ENCODE measurements at places on chromosomes 6 and 20. TPM values are rescaled to one million over a fixed set of nuclear protein-coding genes. Genes with fewer than 3 reads are reported as not detected.
A peak's percentile ranks its signal among the peaks of the same experiment; 100 is the strongest.

Gene ERMARD
- total RNA-seq = 11.3 TPM

Gene HRH3
- total RNA-seq = not detected

Gene TRIM10
- not detected for total RNA-seq

Gene CYP39A1
- 3.7 TPM for total RNA-seq

Gene TUBB2B
- 3.9 TPM for total RNA-seq

Gene OR2W1
- not detected for total RNA-seq

Gene OR12D2
- not detected for total RNA-seq

Gene KCNG1
- 0.27 TPM for total RNA-seq

Gene ZBTB46
- total RNA-seq = 17.0 TPM

- no peak for DNase-seq
Measured at GRCh38 chr20:50517817-50518154, 7.6 kb downstream of the PTPN1 start.

DNA sequence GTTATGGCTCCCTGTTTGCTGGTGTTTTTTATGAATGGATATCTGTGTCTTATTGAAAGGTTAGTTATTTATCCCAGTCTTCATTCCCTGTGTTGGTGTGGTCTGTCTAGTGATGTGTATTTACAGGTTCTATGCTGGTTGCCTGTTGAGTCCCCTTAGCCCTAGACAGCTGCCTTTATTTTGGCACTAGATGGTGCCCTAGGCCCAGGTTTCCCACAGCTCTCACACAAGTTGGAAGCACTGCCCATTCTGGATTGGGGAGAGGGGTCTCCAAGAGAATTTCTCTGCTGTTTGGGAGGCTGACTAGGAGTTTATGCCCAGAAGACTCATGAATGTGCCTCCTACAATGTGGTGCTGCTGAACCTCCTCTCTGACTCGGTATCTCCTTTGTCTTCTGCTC lies 12.4 kb downstream of the GRM1 start:
- no peak for DNase-seq

GRCh38 chr6:32519118-32519909 lies 10.8 kb downstream of the HLA-DRB5 start:
- no peak for DNase-seq

- DNase-seq = no peak
Measured at GRCh38 chr6:133257545-133258105, 16.5 kb downstream of the EYA4 start.

GRCh38 chr6:14316651-14317386 lies 199.2 kb downstream of the CD83 start:
- no peak for DNase-seq

- no peak for DNase-seq
Measured at GRCh38 chr6:110284855-110285254, 73.3 kb downstream of the METTL24 start.

GRCh38 chr6:167791780-167792478 lies 34.8 kb upstream of the AFDN start:
- DNase-seq = no peak

DNA sequence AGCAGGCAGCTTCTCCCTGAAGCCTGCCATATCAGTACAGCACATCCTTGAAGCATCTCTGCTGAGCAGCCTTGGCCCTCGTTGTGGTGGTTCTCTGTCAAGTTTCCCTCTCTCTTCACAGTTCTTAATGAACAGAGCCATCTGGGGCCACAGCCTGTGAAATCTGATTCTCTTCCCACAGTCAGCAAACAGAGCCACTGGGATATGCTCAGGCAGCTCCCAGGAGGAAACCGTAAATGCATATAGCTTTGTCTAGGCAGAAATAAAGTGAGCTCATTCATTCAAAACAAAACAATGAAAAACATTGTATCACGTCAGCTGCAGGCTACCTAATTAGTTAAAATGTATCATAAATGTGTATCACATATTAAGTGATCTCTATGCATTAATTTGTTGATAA lies 80.3 kb downstream of the TBC1D7 start:
- DNase-seq = no peak

DNA sequence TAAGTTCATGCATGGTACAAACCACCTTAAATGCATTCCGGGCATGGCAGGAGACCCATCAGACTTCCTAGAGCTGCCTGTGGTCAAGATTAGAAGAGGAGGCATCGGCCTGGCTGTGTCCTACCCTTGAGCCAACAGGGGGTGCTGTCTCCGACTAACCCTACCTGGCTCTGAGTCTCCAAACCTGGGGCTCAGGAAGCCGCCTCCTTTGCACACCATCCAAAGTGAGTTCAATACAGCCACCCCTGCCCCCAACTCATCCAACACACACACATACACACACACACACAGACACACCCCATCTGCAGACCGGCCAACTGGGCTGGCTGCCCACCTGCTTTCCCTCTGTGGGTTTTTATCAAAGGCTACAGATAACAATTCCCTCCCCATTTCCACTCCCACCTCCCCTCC lies 77.0 kb downstream of the JPH2 start:
- DNase-seq = no peak

DNA sequence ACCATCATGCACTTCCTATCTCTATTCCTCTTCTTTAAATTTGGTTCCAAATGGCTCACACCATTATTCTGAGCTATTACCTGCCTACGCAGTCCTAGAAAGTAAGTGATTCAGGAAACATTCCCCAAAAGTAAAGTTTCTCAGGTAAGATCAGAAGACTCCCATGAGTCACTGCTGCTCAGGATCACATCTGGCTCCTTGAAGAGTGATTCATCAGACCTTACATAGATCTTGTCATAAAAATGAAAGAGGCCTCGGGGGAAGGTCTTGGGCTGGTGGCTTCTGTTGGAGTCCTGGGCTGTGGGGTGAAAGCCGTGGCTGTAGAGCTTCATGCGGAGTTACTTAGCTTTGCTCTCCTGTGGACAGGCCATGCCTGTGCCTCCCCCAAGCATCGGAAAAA lies 35.9 kb downstream of the PLG start:
- no peak for DNase-seq

DNA sequence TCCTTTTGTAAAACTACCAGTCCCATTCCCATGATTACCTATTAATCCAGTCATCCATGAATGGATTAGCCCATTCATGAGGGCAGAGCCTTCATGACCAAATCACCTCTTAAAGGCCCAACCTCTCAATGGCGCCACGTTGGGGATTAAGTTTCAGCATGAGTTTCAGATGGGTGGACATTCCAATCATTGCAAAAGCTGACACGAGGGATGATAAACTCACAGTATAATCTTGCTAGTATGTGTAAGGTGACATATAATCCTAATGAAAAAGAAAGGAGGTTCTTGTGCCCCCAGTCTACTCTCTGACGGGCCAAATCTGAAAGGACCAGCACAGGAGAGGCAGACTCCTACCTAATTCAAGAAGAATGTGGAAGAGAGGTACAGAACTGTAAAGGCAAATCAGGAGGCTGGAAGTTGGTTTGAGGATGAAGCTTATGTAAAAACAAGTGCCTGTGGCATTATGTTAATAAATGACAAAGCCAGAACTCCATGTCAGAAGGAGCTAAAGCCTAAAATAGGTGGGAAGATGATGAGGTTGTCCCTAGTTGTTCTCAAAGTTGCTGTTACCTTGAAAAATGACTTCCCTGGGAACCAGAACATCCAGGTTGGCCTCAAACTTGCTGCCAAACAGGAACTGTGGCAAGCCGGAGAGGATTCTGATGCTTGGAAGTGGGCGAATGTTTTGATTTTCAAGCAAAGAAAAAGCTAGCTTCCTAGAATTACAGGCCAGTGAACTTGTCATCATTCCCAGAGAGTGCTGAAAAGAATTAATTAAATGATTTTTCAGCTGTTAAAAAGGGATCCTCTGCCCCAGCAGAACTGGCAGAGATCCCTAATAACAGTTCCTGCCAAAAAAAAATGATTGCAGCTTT lies 106.5 kb upstream of the TIAM2 start:
- DNase-seq = no peak

- no peak for DNase-seq
Measured at GRCh38 chr20:2483504-2483903, 12.9 kb upstream of the SNRPB start.

- peak; percentile 50 for DNase-seq
Measured at GRCh38 chr20:31675828-31676608, 38.3 kb downstream of the COX4I2 start.

DNA sequence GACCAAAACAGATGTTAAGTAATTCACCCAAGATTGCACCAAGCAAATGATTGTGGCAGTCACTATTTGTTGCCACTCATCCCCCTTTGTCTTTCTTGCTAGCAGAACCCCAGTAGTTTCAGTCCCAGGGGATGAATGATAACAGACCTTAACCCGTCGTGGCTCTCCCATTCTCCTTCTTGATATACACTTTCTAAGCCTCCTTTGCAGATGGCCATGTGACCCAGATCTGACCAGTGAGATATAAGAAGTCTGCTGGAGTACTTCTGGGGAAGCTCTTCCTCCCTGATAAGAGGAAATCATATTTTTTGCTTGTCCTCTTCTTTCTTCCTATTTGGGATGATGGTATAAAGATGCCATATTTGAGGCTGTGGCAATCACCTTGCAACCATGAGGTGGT lies 9.6 kb upstream of the SH3BGRL2 start:
- no peak for DNase-seq

- DNase-seq = peak; percentile 68
Measured at GRCh38 chr6:151389618-151390275, 1.6 kb downstream of the ZBTB2 start.

- DNase-seq = no peak
Measured at GRCh38 chr6:57265755-57266221, 43.7 kb upstream of the RAB23 start.

DNA sequence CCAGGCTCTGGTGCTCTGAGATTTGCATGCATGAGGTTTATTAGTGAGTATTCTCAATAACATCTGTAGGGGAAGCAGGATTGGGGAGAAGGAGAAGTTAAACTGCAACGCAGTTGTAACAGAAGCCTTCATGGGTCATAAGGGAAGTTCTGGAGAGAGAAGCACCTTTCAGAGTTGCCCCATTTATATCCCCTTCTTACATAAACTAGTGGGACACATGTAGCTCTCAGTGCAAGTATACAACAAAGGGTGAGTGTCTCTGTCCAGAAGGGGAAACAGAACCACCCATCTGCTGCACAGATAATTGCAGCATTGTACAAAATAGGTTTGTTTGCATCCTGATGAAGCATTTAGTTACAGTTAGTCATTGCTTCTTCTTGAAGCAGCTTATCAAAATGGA lies 4.3 kb upstream of the ADGB start:
- no peak for DNase-seq

GRCh38 chr20:19047040-19047950 lies 165.1 kb upstream of the SLC24A3 start:
- DNase-seq = peak; percentile 59

- no peak for DNase-seq
Measured at GRCh38 chr6:130183271-130184222, 39.2 kb downstream of the SAMD3 start.

- DNase-seq = no peak
Measured at GRCh38 chr6:152478377-152479010, 158.7 kb downstream of the SYNE1 start.

DNA sequence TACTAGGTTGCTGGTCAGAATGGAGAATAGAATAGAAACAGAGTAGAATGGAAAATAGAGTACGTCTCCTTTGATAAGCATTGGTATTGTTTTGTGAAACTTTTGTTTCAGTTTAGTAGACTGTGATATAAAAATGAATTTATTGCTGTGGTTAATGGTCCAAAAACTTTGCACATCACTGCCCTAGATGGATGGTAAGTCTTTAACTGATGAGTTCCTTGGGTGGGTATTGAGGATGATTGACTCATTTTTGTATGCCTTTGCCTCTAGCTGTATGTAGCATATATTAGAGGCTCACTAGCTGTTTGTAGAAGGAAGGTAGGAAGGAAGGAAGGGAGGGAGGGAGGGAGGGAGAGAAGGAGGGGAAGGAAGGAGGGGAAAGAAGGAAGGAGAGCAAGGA lies 48.3 kb downstream of the ZDHHC14 start:
- no peak for DNase-seq

DNA sequence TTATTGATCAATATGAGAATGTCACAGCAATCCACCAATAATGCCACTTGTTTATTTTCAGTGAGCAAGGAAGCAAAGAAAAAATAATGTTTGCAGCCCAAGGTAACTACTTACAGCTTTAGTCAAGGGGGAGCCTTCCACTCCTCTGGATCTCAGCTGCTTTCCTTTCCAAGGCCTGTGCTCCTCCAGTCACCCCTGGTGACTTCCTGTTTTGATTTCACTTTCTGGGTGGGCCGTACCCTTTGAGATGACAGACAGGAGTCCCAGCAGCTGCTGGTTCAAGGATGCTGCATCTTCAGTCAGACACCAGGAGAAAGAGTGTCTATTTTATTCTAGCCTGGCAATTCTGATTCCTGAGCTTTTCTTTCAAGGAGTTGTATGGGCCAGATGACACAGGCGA lies 5.6 kb upstream of the VNN2 start:
- no peak for DNase-seq

GRCh38 chr6:134936931-134937330 lies 13.0 kb downstream of the ALDH8A1 start:
- no peak for DNase-seq

GRCh38 chr20:5069141-5069806 lies 50.5 kb downstream of the PCNA start:
- DNase-seq = no peak

GRCh38 chr6:135286962-135287538 lies 105.9 kb downstream of the MYB start:
- DNase-seq = no peak

DNA sequence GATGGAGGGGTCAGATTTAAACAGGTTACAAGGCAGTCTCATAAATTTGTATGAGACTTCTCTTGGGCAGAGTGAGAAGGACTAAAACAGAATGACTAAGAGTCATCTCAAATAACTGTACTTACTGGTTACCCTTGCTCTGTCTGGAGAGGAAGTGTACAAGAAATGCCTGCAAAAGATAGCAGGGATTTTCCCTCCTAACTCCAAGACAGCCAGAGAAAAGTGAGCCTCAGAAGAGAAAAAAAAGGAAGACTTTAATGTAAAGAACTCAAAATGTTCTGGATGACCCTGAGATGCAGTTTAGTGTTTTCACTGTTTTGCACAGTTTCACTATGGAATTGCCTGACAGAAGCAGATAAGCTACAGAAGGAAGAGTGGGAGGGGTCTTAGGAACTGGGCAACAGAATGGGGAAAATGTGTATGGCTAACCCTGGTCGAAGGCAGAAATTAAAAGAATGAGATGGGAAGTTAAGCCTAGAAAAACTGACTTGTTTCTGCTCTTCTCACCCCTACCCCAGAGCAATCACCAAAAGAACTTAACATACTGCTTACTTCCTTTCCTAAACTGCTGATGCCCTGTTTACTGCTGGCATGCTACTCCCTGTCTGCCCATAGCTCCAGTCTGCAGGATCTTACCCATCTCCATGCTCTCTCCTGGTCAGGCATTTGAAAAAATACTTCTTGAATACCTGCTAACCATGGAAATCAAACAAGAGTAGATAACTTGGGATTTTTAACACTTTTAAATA lies 98.1 kb upstream of the MARCKS start:
- no peak for DNase-seq

All from left cardiac atrium (tissue), 4 donors.